ENCODE measurements at places on chromosomes 2 and 18. TPM values are rescaled to one million over a fixed set of nuclear protein-coding genes. Genes with fewer than 3 reads are reported as not detected.

GRCh38 chr2:33607905-33608304, 8.8 kb upstream of the FAM98A start:
- DNase-seq = no peak

- DNase-seq = no peak
Measured at GRCh38 chr18:27094621-27095020, 90.5 kb downstream of the CHST9 start.

DNA sequence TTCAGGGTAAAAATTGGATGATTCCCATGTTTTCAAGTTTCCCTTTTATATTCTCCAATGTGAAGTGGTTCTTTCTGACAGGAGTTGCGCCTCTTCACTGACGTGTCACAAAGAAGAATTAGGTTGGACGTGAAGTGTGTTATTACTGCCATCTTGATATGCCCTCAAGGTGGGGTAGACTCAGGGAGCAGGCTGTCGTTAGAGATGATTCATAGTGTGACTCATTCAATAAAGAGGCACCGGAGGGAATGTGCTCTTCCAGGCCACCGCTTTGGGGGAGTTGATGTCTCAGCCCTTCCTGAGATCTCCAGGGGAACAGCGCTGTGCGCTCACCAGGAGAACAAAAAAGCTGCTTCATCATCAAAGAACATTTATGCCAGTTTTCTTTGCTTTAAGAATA, 3.6 kb upstream of the DGKD start:
- no peak for DNase-seq

GRCh38 chr2:163692611-163693482, 43.0 kb downstream of the FIGN start:
- DNase-seq = no peak

The ARHGEF33 gene
- total RNA-seq = 0.74 TPM
